ENCODE measurements at places on chromosomes 16 and 17. TPM values are rescaled to one million over a fixed set of nuclear protein-coding genes. Genes with fewer than 3 reads are reported as not detected.

DNA sequence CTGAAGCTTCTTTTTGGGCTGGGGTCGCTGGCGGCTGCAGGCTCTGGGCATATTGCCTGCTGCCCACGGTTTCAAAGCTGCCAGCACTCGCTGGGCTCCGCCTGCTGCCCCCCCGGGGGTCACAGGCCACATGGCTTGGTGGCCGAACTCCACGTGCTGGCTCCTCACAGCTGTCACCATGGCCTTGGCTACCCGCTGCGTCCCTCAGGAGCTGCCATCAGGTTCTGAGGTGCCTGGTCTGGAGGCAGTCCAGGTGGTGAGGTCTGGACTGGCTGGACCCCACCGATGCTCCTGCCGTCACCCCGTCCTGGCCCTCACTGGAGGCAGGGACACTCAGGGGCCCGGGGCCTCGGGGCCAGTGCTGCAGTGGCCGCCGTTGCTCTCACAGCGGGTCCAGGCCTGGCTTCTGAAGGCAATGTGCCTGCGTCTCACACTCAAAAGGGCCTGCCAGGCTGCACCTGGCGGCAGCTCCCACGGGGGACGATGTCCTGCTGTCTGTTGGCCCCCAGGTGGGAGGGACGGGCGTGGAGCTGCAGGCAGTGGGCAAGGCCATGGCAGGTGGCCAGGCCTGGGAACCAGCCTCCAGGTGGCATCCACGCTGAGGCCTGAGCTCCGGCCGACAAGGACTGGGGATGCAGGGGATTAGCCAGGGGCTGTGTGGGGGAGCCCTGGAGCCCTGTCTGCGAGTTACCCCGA, 13.3 kb downstream of the CAPN15 start:
- no peak for DNase-seq

- no peak for DNase-seq
Measured at GRCh38 chr16:54430491-54431030, 144.0 kb upstream of the IRX3 start.

- no peak for DNase-seq
Measured at GRCh38 chr17:44465897-44466296, 37.3 kb downstream of the GPATCH8 start.

CCL17 gene
- total RNA-seq = not detected

DNA sequence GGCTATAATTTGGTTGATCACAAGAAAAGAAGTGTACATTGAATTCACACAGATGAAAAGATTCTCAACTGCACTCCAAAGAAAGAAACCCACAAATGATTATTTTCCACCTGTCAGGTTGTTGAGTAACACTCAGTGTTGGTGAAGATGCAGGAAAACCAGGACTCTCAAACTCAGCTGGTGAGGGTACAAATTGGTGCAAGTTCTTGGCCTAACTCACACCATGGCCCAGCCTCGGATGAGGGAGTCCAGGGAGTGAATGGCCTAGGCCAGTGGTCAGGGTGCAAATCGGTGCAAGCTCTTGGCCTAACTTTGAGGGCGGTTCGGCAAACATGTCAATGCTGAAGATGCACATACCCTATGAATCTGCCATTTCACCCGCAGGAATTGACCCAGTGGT, 8.6 kb downstream of the SCNN1B start:
- DNase-seq = no peak

PRAC1 gene
- total RNA-seq = not detected

GRCh38 chr17:20944014-20944865, 98.6 kb downstream of the USP22 start:
- peak; percentile 86 for DNase-seq

DNA sequence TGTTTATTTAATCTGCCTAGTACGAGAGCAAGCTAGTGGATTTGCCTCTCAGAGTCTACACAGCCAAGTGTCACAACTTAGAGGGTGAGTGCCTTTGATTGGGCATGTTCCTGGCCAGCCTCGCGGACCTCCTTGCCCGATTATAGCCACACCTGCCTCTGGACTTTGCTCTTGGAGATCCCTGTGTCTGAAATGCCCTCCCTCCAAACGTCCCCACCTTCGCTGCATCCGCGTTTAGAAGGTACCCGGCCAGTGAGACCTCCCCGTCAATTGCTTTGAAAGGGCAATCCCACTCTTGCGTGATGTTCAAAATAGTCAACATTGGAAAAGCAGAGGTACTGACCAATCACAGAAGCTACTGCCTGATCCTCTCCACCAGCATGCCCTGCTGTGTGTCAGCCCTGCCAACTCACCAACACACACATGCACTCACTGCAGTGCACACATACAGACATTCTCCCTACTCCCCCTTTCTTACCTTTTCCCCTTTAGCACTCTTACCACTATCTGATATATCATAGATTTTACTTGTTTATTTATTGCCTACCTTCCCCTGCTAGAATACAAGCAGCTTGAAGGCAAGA, 6.5 kb upstream of the SDK2 start:
- no peak for DNase-seq

VTN gene
- not detected for total RNA-seq

- DNase-seq = no peak
Measured at GRCh38 chr17:917391-917811, 62.2 kb downstream of the NXN start.

DNA sequence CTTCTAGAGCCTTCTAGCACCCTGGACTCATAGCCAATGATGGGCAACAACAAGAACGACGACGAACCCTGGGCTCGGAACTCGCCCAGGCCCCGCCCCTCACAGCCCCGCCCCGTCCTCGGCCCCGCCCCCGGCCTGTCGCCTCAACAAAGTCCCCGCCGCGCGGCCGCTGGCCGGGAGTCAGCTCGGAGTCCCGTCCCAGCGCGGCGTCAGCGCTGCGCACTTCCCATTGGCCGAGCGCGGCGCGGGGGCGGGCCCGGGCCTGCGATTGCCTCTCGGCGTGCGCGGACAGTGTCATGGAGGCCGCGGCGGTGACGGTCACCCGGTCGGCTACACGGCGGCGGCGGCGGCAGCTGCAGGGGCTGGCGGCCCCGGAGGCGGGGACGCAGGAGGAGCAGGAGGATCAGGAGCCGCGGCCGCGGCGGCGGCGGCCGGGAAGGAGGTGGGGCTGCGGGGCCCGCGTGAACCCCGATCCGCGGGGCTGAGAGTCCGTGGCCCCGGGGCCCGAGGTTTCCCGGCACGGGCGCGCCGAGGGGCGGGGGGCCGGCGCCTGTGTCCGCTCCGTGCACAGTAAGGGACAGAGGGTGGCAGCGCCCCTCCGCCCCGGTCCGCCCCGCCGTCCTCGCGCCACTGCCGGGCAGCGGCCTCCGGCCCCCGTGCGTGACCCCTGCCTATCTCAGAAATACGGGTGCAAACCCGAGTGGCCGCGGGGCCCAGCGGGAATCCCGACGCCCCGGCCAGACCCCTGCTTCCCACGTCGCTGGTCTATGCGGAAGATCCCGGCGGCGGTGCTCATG, at the start of gene ENGASE:
Gene ENGASE (plus strand): TSS at position 176 of the 797 bp plus-strand sequence. CDS start 121 bp downstream, at position 297.
- DNase-seq = peak; percentile 97

DNA sequence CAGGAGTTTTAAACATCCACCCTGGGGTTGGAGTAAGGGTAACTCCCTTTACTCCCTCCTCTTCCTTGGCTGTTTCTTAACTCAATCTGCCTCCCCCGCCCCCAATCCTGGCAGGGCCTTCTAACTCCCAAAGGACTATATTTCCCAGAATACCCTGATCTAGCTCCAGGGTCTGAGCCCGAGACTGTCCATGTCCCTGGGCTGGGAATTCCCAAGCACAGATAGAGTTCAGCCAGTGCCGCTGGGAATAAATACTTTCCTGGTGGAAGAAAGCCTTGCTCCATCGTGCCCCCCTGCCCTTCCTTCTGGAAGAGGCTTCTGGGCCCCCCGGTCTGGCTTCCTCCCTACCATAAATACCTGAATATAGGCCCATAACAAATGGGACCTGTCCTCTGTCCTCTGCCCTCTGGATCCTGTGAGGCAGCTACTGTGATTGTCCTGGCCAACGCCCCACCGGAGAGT, 10.2 kb downstream of the BAHCC1 start:
- DNase-seq = peak; percentile 80

DNA sequence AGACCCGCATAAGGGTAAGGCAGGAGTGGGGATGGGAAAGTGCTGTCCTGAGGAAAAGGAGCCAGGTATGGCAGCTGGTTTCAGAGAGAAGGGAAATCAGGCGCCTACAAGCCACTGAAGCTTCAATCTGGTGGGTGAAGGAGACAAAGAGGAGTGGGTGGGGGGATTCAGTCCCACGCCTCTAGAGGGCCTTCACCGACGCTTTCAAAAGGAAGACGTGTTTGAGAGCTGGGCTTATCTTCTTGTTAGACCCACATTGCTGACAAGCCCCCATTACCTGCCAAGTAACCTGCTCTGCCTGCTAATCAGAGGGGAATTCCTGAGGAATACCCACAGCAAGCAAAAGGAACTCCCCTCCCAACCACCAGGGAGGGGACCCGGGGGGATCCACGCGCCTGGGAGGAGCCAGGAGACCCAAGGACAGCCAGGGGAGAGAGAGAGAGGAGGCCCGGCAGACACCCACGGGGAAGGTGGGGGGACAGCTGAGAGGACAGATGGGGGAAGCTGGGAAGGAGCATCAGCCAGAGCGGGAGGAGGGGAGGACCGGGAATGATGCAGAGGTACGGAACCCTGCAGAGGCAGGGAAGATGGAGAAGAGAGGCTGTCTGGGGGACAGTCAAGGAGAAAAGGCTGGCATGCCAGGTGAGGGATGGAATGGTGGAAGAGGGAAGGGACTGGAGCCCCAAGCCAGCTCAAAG, 1.0 kb downstream of the MTMR4 start:
- no peak for DNase-seq

- DNase-seq = no peak
Measured at GRCh38 chr16:89385712-89386111, 104.6 kb downstream of the ANKRD11 start.

GRCh38 chr17:78524870-78525510, 52.2 kb downstream of the DNAH17 start:
- DNase-seq = no peak

- no peak for DNase-seq
Measured at GRCh38 chr16:2335286-2335895, 5.1 kb downstream of the ABCA3 start.

KRTAP4-1 gene
- not detected for total RNA-seq

DNA sequence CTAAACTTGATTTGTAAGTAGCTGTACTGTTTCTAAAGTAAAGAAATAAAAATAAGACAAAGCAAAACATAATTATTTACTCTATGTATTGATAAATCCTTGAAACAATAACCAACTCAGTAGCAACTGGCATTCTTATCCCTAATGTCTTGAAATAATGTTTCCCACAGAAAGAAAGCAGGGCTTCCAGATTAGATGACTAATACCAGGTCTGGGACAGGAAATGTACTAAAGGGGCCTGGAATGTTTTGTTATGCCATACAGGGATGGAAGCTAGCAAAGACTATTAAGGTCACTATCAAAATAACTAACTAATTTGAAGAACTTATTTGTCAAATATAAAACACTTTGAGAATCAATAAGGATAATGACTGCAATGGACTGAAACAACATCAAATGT, 82.1 kb downstream of the CFDP1 start:
- DNase-seq = no peak

TVP23B gene
- 93.4 TPM for total RNA-seq

TNFSF13 gene
- 55.4 TPM for total RNA-seq

KRTAP2-3 gene
- total RNA-seq = not detected
